ENCODE measurements at places on chromosomes 7 and 10.

DNA sequence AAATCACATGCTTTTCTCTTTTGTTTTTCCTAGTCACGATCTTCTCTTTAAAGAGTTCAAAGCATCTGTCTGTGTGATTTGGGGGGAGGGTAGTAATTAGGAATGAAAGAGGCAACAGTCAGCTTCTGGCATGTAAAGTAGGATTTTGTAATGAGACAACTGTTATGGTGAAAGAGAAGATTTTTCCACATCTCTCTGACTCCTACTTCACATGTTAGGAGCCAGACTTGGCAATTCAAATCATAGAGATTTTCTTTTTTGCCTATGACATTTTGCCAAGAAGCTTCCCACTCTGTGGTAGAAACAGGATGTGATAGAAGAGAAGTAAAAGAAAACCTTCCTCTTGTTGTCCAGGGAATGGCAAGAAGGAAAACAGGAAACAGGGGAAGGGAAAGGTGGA is 38.3 kb upstream of the KLHL7 start:
- no peak for DNase-seq

GRCh38 chr10:56823849-56824248 is 462.8 kb upstream of the ZWINT start:
- no peak for DNase-seq

DNA sequence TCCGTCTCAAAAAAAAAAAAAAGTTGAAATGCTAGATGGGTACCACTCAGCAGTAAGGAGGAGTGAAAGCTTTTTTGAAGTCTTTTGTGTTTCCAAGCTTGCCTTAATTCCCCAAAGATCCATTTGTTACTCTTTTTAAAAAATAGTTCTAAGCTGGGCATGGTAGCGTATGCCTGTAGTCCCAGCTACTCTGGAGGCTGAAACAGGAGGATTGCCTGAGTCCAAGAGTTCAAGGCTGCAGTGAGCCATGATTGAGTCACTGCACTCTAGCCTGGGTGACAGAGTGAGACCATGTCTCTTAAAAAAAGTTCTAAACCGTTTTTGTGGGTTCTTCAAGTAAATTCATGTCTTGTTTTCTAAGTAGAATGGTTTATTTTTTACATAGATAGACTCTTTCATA is 5.3 kb downstream of the TBC1D12 start:
- DNase-seq = no peak

GRCh38 chr10:93006435-93007039 is 54.1 kb upstream of the CYP26C1 start:
- peak; percentile 19 for DNase-seq

DNA sequence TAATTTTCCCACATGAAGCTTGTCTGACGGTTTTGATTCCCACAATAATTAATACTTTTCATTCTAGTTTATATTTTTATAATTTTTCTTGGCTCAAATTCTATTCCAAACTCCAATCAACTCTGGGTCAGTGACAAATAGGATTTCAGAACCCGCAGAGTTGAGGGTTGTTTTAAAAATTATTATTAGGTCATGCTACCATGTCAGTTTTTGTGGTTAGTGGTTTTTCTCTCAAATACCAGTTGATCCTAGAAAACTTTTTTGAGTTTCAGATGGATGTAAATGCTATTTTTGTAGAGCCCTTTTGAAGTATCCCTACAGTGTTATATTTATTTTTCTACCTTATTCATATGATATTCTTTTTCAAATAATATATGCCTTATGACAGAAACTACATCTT is 237.4 kb downstream of the SEMA3D start:
- DNase-seq = peak; percentile 6

DNA sequence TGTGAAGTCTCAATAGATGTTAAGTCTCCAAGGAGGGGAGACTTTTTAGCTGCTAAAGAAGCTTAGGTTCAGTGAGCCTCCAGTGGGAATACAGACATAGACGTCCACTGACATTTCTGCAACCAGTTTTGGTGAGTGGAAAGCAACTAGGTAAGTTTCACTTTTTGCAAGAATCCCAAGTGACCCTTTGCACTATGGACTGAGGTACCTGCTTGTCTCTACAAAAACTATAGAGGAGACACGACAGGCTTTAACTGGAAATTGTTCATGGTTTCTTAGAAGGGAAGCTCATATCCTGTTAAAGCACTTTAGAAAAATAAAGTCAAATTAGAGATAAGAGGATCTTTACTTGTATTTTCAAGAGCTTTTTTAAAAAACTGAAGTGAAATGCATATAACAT is 38.6 kb downstream of the GBF1 start:
- no peak for DNase-seq

- DNase-seq = no peak
Measured at GRCh38 chr10:97046456-97047082, 139.2 kb downstream of the SLIT1 start.

DNA sequence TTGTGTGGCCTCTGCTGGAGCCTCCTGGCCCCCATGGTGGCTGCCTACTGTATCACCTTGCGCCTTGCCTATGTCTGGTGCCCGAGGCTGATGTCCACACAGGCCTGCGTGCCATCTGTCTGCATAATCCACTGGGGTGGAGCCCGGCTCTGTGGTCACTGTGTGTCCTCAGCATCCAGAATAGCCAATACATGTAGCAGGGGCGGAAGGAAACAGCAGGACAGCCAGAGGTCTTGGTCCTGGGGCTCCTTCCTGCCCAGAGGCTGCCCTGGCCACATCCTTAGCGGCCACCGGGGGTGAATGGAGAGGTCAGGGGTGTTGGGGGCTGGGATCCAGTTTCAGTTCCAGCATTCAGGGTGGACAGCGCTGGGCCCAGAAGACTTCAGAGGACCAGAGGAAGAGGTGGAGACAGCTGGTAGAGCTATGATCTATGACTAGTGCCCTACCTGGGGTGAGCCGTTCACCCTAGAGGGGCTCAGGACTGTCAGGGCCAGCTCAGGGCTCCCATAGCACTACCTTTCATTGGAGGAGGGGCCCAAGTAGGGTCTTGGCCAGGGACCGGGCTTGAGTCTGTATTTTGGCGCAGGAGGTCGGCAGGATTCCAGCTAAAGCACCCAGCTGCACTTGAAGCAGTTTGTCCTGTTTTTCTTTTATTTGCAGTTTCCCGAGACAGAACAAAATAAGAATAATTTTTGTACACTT is 15.9 kb downstream of the YKT6 start:
- no peak for DNase-seq

DNA sequence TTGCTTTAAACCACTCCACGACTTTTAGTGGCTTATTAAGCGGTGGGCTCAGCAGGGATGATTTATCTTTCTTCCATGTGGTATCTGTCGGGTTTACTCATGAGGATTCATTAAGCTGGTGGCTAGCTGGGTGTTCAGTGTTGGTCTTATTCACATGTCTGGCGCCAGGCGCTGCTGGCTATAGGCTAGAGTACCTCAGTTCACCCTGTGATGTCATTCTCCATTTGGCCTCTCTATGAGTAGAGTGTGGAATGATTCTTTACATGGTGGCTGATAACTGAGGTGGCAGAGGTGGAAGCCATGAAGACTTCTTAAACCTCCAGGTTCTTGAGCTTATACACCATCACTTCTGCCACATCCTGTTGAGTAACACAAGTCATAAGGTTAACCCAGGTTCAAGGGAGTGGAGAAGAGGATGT is 115.4 kb downstream of the MLLT10 start:
- no peak for DNase-seq

GRCh38 chr10:23314835-23315239 is 29.8 kb downstream of the C10orf67 start:
- peak; percentile 22 for DNase-seq

DNA sequence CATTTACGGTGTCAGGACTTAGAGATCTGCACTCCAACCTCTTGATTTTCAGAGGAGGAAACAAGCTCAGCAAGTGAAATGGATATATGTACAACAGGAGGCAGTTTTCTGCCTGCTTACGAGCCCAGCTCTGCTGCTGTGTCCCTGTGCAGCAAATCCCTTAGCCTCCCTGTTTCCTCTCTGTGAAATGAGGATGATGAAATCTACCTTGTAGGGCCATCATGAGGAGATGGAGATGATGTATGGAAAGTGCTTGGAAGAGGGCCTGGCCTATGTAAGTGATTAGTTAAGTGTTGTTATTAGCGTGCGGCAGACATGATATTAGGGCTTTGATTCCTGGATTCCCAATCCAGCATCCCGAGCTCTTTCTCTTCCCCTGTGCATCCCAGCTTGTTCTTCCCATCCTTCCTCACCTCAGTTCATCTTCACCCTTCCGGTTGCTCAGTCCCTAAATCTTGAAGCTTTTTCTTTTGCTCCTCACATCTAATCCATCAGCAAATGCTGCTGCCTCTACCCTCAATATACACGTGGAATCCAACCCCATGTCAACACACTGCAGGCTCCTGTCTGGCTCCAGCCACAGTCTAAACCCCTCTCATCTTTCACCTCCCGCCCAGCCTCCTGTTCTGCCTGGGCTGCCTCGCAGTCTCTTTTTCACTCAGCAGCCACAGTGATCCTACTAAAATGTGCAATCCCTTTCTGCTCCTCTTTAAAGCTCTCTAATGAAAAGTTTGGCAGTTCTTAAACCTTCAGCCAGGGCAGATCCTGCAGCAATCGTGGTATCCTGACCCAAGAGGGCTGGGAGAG is 113.8 kb downstream of the MARCHF5 start:
- no peak for DNase-seq

DNA sequence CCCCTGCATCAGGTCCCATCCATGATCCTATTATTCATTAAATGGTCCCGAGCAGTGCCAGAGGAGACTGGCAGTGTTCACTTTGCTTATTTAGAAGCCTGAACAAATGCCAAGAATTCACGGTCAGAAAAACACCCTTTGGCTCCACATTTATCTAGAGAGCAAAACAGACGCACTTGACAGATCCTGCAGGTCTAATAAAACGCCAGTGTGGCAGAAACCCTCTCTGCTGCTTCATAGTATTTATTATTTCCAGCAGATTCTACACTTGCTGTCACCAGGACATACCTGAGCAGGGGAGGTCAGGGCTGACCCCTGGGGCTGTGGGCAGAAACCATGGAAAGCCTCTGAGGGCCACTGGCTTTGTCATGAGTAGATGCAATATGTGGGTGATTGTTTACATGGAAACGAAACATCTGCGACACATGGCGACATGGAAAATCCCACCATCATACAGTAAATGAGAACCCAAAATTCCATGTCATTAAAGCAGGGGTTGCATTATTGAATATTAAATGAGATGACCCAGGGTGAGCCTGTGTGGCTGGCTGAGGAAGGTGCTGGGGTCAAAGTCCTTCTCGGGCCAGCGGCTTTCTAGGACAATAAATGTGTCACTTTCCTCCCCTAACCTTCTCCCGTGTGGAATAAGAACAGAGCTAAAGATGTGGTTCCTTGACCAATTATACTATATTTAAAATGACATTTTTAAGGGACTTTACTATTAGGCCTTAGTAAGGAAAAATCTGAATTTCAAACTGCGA is 205.9 kb upstream of the SVIL start:
- DNase-seq = no peak

DNA sequence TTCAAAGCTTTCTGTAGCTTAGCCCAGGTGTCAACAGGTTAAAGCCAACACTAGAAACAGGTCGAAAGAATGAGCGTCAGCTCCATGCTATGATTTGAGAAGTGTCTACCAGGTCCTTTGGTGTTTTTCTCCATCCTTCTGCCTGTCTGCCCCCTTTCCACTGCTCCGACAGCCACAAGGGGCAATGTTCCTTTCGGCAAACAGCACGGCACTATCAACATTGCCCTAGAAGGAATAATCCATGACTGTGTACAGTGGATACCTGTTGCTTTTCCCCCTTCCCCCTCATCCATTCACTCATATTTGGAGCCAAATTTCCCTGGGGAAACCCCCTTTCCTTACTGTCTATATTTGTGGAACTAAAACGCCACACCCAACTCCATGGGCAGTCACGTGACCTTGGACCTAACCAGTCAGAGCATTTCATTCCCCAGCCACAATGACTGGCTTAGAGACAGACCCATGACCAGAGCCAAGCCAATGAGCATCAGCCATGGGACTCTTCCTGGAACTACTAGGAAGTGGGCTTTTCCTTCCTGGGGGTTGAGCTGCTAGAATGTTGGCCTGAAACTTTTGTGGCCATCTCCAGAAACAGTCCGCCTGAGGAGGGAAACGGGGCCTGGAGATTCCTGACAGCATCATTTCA is 51.5 kb downstream of the AFAP1L2 start:
- no peak for DNase-seq

GRCh38 chr7:17991866-17992648 is 35.6 kb downstream of the PRPS1L1 start:
- DNase-seq = no peak

DNA sequence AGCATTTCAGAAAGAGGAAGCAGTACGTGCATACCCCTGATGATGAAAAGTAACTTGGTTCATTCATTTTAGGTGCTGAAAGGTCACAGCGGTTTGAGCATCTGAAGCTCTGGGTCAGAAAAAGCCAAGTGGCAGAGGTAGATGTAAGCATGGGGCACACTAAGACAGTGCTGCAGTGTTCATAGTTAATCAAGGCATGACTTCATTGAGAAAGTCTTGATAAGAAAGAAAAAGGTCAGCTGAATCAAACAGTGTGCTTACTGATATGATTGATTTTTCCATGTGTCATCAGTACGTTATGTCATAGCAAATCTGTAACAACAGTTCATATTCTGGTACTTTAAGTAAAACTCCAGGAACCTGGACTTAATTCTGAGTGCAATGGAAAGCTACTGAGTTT is 107.7 kb upstream of the PCLO start:
- no peak for DNase-seq

- no peak for DNase-seq
Measured at GRCh38 chr10:131461093-131461492, 149.6 kb upstream of the TCERG1L start.

- DNase-seq = no peak
Measured at GRCh38 chr7:114554781-114555537, 140.3 kb downstream of the FOXP2 start.

- no peak for DNase-seq
Measured at GRCh38 chr10:98391578-98391991, 23.4 kb downstream of the PYROXD2 start.

All from hepatic stellate cell (primary cell).